Effector CD4-positive, alpha-beta T cell (primary cell): ENCODE measurements at places on chromosomes 3 and 15.

DNA sequence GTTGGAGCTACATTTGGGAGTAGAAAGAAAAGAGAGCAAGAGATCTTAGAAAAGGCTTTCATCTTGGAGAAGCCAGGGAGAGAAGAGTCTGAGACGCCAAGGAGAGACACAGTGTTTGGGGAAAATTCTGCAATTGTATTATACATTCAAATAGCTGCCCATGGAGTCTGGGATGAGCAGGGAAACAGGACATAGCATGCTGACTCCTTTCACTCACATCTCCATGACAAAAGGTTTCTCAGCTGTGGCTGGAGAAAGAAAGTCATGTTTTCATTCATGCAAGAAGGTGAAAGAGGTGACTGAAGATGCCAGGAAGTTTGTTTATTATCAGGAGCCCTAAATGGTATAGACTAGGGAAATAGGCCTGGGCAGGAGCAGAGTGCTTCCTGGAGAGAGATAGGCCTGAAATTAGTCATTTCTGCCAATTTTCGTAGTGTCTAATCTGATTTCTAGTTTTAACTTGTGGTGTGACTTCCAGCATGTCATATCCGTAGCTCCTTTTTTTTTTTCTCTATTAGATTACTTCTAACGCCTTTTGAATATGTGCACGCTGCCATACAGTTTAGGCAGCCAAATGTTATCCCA, 34.1 kb downstream of the ACP3 start:
- no peak for DNase-seq

DNA sequence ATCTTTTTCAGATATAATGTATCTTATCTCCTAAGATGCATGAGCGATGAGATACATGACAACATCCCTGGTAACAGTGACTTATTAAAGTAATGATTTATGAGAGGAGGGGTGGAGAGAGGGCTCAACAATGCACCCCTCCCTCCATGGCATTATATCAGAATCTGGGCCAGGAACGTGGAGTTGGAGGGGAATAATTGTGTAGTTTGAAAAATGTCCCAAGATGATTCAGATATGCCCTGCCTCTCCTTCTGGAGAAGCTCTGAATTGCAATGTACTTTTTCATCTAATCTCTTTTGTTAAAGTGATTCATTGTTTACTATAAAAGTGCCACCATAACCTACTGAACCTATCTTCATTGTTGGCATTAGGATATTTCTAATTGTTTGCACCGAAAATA, 86.5 kb downstream of the FRMD4B start:
- no peak for DNase-seq

- DNase-seq = no peak
Observed at GRCh38 chr3:12224181-12225147, 64.4 kb upstream of the PPARG start.

GRCh38 chr15:64990168-64990470, 405 bp upstream of the SPG21 start:
- no peak for DNase-seq

- DNase-seq = no peak
Observed at GRCh38 chr15:95580121-95580520, 750.4 kb upstream of the NR2F2 start.

DNA sequence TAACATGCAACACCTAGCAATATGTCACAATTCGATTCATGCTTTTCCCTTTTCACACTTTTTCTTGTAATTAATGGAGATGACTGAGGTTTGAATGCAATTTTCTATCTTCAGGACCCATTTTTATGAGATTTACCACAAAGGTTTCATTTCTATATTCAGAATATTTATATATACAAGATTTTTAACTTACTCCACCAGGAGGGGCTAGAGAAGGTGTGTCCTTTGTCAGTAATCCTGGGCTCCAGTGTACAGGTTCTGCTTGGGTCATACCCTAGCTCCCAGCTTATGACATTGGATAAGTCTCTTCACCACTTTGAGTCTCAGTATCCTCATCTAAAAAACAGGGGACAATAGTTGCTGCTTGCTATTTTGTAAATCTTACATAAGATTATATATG, 95.7 kb upstream of the SLC24A5 start:
- DNase-seq = no peak

DNA sequence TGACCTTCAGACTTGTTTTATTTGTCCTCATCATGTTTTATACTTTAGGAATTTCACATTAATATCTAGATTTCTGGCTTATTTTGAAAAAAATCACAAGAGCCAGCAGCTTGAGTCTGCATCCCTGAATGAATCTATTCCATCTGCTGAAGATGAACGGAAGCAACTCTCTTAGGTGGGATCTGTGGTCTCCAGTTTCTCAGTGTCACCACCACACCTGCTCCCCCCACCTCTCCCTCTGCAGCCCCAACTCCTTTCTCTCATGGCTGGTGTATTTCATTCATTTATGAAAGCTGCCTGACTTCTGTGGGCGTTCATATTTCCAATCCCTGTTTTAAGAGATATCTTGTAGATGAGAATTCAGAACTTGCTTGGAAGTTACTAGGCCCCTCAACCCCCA, 102.1 kb upstream of the AGBL1 start:
- no peak for DNase-seq

GRCh38 chr3:63193647-63194046, 84.5 kb upstream of the SYNPR start:
- no peak for DNase-seq

- no peak for DNase-seq
Observed at GRCh38 chr3:3683261-3683660, 116.0 kb upstream of the LRRN1 start.

- DNase-seq = no peak
Observed at GRCh38 chr15:65907661-65908060, 38.4 kb downstream of the RAB11A start.

GRCh38 chr3:24168977-24169376, 223.9 kb downstream of the NR1D2 start:
- DNase-seq = no peak
